ENCODE measurements at places on chromosomes 13 and 19. TPM values are rescaled to one million over a fixed set of nuclear protein-coding genes. Genes with fewer than 3 reads are reported as not detected.

SLC25A30 gene
- polyA plus RNA-seq: 3.0 TPM

STOML3 gene
- not detected for polyA plus RNA-seq

KLK4 gene
- not detected for polyA plus RNA-seq

ZFP28 gene
- 5.8 TPM for polyA plus RNA-seq

ALOX5AP gene
- 6.9 TPM for polyA plus RNA-seq

ASPDH gene
- polyA plus RNA-seq: 58.1 TPM

ISOC2 gene
- 43.8 TPM for polyA plus RNA-seq

ZNF563 gene
- polyA plus RNA-seq: 0.12 TPM

UBXN6 gene
- 266 TPM for polyA plus RNA-seq

DYRK1B gene
- polyA plus RNA-seq: 51.3 TPM

FCHO1 gene
- 18.4 TPM for polyA plus RNA-seq

PNMA8A gene
- 59.3 TPM for polyA plus RNA-seq

RUBCNL gene
- 0.31 TPM for polyA plus RNA-seq

OR7C1 gene
- polyA plus RNA-seq: 0.42 TPM

SELENOV gene
- 4.3 TPM for polyA plus RNA-seq

ZNF536 gene
- polyA plus RNA-seq: 36.2 TPM

ADGRE2 gene
- 0.73 TPM for polyA plus RNA-seq

VSTM2B gene
- polyA plus RNA-seq: 6.8 TPM

DGKH gene
- polyA plus RNA-seq: 0.88 TPM

ZNF20 gene
- 0.68 TPM for polyA plus RNA-seq

FFAR2 gene
- polyA plus RNA-seq: 0.15 TPM

ZNF134 gene
- 8.3 TPM for polyA plus RNA-seq

ZDHHC20 gene
- polyA plus RNA-seq: 16.8 TPM

CCNE1 gene
- 21.1 TPM for polyA plus RNA-seq

SIGLECL1 gene
- not detected for polyA plus RNA-seq

SPRED3 gene
- polyA plus RNA-seq: 2.6 TPM

CBY2 gene
- 2.2 TPM for polyA plus RNA-seq

ZNF135 gene
- 8.5 TPM for polyA plus RNA-seq

CEACAM19 gene
- 0.24 TPM for polyA plus RNA-seq

BRCA2 gene
- 0.59 TPM for polyA plus RNA-seq

PDX1 gene
- polyA plus RNA-seq: not detected

SSC5D gene
- polyA plus RNA-seq: 2.6 TPM

PLK5 gene
- polyA plus RNA-seq: 1.1 TPM

ZNF723 gene
- polyA plus RNA-seq: not detected

FPR3 gene
- polyA plus RNA-seq: 0.92 TPM

DNAJC15 gene
- 4.0 TPM for polyA plus RNA-seq

SOX1 gene
- 98.5 TPM for polyA plus RNA-seq

MRPS12 gene
- 34.1 TPM for polyA plus RNA-seq

BEST2 gene
- polyA plus RNA-seq: 0.20 TPM

ZNF100 gene
- polyA plus RNA-seq: 2.7 TPM
